Renal pelvis (tissue), 12 donors: ENCODE measurements at places on chromosomes 12 and 14.
A peak's percentile ranks its signal among the peaks of the same experiment; 100 is the strongest.

DNA sequence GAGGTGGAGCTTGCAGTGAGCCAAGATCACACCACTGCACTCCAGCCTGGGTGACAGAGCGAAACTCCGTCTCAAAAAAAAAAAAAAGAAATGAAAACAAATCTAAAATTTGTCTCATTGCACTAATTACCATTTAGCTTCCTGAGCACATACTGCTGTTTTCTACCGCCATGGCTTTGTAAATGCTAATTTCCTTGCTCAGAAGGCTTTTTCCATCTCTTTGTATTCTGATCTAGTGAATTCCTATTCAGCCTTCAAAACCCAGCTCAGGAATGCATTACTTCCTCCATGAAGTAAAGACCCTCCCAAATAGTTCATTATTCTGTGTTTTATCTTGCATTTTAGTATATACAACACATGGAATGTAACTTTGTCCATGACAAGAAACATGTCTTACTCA lies 33.6 kb downstream of the CEP83 start:
- DNase-seq, result no peak

DNA sequence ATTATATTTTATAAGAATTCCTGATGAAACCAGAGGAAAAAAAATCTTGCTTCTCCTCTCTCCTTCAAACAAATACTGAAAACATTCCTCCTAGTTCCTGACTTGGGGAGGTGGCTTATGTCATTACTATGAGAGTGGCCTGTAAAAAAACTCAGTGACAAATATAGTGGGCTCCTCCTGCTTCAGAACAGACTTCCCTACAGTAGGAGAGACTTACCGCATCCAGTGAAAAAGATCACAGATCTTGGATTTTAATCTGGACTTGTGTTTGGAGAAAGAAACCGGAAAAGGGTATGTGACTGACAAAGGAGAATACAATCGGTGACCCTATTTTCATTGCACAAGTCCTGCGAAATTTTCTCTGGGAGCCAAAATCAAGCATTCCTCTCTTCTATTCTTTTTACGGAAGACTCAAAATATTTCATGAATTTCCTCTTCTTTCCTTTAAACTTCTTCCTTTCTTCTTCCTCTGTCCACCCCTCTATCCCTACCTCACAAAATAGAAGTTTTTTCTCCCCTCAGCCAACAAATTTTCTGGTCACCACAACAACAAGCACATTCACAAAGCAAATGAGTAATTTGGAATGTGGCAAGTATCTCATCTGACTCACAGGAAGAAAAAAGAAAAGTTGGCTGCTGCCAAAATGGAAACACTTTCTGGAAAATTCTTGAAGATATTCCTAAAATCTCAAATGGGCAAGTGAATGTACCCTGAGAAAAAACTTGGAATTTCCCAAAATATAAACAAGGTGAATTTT lies 185.1 kb upstream of the CDKN3 start:
- DNase-seq, result no peak

- no peak for DNase-seq
Observed at GRCh38 chr12:123111498-123112165, 39.3 kb downstream of the PITPNM2 start.

GRCh38 chr14:102620413-102620812 lies 28.0 kb downstream of the RCOR1 start:
- no peak for DNase-seq

DNA sequence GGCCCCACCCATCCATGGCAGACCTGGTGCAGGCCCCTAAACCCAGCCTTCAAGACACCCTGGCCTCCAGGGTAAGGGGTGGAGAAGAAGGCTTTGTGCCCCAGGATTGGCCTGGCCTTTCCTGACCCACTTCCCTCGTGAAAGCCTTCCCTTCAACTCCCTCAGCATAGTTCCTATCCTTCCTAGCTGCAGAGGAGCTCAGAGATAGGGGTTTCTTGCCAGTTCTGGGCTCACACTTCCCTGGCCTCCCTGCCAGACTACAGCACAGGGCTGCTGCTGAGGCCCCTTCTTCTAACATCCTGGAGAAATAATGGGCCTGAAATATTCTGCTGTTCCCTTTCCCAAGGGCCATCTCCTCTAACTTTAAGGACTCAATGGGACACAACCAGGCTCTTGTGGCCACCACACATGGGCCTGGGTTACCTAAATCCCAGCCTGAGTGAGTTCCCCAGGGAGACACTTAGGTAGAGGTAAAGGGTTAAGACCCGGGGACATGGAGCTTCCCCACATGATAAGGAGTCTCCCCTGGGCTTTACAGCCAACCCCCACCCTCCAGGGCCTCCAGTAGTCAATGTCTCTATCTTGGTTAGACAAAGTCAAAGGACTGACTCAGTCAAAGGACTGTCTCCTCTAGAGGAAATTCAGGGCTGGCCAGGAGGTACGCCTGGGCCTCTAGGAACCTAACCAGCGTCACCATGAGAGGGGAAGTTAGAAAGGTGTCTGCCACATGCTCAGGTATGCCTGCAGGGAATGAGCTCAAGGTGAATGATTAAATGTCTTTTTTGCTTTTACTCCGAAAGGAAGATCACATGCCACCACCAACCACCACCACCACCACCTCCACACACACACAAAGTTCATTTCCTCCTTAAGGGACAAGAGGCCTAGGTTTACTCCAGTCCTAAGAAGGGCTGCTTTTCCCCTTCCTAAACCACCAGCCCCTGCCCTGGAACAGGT lies 7.1 kb downstream of the ZFP36L1 start:
- peak; percentile 23 for DNase-seq

DNA sequence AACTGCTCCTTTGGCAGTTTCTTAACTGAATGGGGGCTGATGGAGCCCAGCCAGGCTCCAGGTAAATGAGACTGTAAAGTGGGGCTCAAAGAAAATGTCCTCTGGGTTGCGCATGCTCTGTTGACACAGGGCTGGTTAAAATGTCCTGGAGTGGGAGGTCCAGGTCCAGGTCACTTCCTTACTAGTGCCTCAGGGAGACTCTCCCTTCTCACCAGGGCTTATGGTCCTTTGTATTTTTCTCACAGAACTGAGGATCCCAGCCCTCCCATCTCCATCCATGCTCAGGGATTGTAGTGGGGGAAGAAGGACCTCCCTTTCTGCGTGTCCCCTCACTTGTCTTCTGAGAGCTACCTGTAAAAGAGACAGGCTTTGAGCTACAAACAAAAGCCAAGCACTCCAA lies 77.5 kb downstream of the SSPN start:
- DNase-seq, result no peak

GRCh38 chr14:100429537-100429936 lies 106.4 kb downstream of the SLC25A47 start:
- no peak for DNase-seq

DNA sequence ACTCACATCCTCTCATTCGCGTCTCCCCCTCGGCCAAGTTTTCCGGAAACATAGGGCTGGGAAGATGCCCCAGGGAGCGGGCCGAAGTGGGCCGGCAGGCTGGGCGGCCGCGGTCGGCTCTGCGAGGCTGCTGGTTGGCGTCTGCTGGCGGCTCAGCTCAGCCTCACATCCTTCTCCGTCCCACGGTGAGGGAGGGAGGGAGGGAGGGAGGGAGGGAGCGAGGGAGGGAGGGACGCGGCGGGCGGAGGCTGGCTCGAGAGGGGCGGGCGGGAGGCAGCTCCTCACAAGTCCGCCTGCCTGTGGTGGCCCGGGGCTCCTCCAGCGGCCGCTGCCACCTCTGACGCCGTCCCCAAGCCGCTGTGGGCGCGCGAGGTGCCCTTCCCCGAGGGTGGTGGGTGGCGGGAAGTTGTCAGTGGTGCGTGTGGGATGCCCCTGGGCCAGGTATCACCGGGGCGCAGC lies 93.8 kb downstream of the RFLNA start:
- peak; percentile 85 for DNase-seq

- DNase-seq, result peak; percentile 76
Observed at GRCh38 chr12:5201554-5202218, 158.0 kb downstream of the KCNA5 start.

DNA sequence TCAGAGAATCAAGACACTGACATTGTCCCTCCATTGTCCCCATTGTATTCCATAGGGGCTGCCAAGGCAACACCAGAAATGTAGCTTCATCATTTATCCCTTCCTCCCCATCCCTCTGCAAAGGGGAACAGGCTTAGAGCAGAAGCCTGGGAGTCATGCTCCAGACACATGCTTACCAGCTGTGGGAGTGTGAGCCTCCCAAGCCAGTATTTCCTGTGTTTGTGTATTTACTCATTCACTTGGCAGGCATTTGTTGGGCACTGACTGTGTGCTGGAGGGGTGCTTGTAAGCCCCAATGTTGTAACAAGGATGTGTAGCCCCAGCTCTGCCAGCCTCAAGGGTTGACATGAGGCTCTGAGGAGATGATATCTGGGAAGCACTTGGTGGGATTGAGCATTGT lies 46.0 kb upstream of the TCL1A start:
- no peak for DNase-seq

- no peak for DNase-seq
Observed at GRCh38 chr12:55942577-55943136, 11.7 kb downstream of the DGKA start.

DNA sequence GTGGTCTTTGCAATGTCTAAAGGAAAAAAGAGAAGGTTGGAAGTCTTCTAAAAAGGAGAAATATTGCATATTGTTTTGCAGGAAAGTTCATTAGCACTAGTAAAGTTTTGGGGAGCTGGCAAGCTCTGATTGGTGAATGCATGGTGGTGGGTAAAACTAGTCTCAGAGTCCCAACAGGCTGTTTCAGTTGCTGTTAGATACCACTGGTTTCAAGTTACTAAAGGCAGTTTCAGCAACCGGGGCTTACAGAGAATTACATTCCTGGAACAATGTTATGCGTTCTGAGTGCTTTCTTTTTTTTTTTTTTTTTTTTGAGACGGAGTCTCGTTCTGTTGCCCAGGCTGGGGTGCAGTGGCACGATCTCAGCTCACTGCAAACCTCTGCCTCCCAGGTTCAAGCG lies 208.2 kb downstream of the EPS8 start:
- DNase-seq, result no peak

DNA sequence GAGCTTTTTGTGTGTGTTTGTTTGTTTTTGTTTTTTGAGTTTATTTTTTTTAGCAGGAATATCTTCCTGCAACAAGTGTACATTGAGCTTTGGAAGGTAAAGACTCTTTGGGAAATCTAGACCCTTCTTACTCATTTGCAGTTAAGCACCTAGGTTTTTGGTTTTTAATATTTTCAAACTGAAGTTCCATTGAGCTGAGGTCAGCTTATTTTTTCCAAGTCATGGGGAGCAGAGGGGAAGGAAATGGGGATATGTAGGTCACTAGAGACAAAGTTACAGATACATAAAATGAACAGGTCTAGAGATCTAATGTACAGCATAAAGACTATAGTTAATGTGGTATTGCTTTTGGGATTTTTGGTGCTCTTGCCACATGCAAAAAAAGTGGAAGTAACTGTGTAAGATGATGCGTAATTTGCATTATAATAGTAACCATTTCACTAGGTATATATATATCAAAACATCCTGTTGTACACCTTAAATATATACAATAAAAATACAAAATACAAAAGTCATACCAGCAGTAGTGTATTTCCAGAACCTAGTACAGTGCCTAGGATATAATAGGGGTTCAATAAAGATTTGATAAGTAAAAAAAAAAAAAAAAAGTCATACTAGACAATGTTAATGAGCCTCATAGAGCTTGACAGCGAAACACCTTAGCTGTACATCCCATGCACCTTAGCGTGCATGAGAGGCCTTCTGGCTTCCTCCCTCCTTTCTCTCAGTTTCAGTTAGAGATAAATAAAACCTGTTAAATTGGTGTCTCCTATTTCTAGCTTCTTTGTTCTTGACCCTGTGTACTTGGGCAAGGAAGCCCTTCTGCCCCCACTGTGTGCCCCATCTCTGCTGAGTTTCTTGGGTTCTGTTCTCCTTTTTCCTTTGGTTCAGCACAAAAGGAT lies 22.7 kb downstream of the CGRRF1 start:
- no peak for DNase-seq

- DNase-seq, result no peak
Observed at GRCh38 chr14:77131871-77132486, 9.6 kb downstream of the ZDHHC22 start.

DNA sequence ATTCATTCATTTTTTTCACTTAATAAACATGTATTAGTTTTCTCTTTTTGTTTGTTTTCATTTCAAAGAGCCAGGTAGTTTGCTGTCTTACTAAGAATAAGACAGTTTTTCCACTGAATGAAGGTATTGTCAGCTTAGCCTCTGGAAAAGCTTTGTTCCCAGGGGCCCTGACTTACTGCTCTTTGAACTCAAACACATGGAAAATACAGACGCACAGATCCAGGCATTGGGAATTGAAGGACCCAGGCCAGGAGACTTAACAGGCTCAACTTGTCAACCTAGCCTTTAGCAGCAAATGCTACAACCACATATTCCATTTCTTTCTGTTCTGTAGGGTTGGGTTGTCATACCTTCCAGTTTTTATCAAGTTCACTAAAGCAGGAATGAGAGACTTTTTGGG lies 38.5 kb upstream of the SLCO1C1 start:
- DNase-seq, result no peak

DNA sequence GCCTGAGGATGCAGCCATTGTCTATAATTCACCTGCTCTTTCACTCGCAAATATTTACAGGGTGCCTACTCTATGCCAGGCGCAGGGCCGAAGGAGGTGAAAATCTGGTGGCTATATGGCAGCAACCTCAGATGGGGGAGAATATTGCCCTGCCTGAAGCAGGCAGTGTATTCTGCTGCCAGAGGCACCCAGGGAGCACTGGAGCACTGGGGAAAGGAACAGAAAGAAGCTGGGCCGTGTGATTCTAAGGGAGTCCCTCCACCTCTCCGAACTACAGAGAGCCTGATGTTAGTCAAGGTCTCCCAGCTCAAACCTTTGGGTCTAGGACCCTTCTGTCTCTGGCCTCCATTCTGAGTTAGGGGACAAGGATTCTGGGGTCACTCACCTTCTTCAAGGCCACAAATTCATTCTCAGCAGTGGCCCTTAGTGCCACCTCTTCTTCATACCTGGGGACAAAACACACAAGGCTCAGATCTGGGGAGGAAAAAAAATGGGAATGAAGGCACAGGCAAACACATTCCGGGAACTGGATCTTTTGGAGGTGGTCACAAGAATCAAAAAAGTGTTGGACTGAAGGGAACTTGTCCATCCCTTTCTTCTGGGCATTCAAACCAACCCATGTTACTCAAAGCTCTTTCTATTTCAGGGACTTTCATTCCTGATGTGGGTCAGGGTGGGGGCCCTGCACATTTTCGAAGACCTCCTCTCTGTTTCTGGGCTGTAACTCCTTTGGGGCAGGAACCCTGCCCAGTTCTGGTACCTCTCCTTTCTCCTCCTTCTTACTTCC lies 19.3 kb upstream of the KRT86 start:
- DNase-seq, result no peak

DNA sequence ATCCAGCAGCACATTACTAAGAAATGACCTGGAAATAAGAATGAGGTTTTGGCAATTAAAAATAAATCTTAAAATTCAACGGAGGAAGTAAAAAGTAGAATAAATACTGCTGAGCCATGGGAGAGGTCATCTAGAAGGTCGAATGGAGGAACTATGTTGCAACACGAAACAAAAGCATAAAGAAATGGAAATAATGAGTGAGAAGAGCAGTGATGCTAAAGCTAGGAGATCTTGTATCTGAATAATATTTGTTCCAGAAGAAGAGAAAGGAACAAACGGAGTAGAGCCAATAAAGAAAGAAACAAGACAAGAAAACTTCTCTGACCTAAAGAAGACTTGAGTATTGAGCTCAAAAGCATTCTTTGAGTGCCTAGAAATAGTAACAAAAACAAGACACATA lies 6.6 kb upstream of the KRT7 start:
- no peak for DNase-seq

GRCh38 chr12:131810726-131811125 lies 17.5 kb upstream of the MMP17 start:
- DNase-seq, result no peak

- no peak for DNase-seq
Observed at GRCh38 chr12:2396448-2396871, 343.7 kb downstream of the CACNA1C start.
